ENCODE measurements at places on chromosomes 1 and 21.

- DNase-seq, result no peak
Measured at GRCh38 chr1:117308311-117308916, 58.8 kb upstream of the MAN1A2 start.

GRCh38 chr1:85245891-85246290 is 13.6 kb downstream of the C1orf52 start:
- DNase-seq, result no peak

DNA sequence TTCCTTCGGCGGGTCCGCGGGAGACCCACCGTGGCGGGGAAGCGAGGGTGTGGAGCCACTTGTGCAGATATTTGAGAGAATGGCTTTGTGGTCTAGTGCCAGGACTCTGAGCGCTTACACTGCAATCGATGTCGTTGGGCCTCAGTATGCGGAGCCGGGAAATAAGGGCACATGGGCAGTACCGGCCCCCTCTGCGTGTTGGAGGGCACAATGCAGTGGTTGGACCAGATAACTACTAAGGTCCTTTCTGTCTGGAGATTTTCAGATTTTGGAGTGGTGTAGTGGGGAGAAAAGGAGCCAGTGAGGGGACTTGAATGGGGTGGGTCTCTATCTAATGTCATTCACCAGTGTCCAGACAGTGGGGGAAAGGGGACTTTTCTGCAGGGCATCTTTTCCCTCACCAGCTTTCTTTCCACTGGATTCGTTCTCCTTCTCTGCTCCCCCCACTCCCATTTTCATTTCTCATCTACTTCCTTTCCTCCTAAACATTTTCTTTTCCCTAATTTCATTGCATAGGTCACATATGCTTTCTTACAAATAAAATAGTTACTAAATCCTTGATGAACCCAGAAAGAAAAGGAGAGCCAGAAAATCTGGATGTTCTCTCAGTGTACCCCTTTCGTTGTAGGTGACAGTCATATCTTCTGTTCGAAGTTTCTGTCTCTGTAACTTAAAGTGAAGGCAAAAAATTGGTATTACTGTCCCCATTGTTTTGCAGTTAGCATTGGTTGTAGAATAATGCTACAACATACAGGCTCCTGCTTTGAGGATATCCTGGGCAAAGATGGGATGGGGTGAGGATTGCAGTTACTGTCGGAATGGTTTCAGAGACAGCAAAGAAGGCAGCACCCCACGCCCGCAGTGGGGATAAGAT is 1.4 kb downstream of the ATF3 start:
- DNase-seq, result no peak

DNA sequence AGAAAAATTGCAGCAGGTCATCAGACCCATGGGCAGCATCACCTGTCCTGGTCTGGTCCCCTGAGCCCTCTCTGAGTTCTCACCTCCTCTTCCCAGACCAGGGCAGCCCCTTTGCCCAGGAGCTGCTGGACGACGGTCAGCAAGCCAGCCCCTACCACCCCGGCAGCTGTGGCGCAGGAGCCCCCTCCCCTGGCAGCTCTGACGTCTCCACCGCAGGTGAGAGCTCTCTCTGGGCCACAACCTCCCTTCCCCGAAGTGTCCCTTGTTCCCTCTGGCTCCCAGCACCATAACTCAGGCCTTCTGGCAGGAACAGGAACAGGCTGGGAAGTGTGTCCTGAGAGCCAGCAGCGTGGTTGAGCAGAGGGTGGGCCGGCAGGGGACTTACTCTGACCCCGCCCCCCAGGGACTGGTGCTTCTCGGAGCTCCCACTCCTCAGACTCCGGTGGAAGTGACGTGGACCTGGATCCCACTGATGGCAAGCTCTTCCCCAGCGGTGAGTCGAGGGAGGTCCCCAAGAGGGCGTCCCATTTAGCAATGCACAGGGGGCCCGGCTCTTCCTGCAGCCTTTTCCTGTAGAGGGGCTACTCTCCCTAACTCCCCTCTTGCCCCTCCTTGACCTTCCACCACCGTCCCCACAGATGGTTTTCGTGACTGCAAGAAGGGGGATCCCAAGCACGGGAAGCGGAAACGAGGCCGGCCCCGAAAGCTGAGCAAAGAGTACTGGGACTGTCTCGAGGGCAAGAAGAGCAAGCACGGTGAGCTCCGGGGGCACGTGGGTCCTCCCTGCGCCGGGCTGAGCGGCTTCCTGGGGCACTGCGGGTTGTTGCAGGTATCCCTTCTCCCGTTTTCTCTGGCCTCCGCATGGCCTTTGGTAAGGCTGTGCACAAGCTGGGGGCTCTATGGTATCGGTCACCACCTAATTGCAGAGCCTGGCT is 2.4 kb downstream of the ELF3 start:
- no peak for DNase-seq

DNA sequence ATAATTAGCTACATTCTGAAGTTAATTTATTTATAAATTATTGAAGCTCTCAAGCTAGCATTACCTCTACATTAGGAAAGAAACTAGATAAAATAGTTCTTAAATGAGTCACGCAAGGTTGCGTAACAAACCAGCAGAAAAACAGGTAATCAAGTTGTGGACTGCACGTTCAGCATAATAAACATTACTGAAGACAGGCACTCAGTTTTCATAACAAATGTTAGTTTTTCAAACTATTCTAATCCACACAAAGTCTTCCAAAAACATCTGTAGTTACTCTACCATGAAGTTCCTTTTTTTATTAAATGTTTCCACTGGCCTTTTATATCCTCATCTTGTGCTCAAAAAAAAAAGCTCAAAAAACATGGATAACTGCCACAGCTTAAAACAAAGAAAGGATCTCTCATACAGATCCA is 1.3 kb downstream of the TOR1AIP2 start:
- no peak for DNase-seq

DNA sequence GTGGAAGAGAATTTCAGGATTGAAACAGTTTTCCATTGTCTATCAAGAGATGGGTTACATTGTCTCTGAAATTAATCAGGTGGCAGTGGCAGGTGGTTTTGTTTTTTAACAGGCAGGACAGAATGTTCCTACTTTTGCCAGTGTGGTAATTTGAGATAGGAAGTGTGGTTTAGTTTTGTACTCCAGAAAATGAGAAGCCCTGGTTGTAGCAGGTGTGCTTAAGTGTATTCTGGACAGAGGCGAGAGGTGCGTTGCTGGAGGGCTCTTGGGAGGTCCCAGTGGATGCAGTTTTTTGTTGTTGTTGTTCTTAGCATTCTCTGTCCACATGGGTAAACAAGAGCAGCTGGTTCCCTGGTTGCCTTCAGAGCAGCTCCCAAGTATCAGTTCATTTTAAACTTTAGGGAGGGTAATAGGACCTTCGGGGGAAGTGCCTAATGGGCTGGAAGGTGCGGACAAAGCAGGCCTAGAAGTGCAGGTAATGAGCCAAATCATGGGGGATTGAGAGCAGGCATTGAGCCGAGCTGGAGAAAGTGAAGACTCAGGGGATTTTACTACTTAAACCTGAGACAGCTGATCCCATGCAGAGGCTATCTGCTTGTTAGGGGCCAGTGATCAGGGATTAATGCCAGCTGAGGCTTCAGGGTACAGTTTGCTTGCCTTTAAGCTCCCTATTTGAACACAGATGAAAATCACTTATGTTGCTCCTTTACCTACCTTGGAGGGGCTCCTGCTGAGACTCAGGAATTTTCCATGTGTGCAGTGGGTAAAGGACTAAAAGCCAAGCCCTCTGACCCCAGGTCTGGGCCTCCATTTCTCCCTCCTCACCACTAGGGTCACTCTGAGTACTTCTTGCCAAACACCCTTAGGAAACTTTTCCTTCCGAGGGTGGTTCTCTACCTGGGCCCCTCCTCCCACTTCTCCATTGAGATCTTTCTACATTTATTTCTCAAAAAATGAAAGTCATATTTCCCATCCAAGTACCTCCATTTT is 6.1 kb downstream of the PFKFB2 start:
- DNase-seq, result no peak

DNA sequence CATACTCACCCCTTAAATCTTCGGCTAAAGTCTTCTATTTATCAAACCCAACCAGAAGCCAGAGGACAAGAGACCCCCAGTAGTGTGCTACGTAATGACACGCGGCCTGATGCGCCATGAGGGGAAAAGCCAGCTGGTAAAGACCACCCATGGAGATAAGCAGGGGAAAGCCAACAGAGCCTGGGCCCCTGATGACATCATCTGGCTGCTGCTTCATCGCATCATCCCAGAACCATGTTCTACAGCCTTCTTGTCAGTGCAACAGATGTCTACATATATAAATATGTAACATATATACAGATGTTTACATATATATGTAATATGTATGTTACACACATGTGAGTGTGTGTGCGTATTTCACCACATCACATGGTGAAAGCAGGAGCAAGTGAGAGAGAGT is 81.7 kb upstream of the VANGL1 start:
- DNase-seq, result no peak

GRCh38 chr21:17901458-17902079 is 82.4 kb upstream of the C21orf91 start:
- no peak for DNase-seq
